ENCODE measurements at places on chromosomes 3 and 15. TPM values are rescaled to one million over a fixed set of nuclear protein-coding genes. Genes with fewer than 3 reads are reported as not detected.

Gene PSTPIP1
- total RNA-seq, result not detected

Gene CEP19
- total RNA-seq, result 2.5 TPM

Gene DPH3
- total RNA-seq, result 14.4 TPM

Gene LTK
- 0.17 TPM for total RNA-seq

Gene TICRR
- total RNA-seq, result 0.32 TPM

Gene GOLGA8T
- total RNA-seq, result 0.17 TPM

Gene ACTR8
- total RNA-seq, result 42.8 TPM

Gene THAP10
- 1.5 TPM for total RNA-seq

Gene RETNLB
- total RNA-seq, result not detected
